ENCODE measurements at places on chromosomes 3 and 15. TPM values are rescaled to one million over a fixed set of nuclear protein-coding genes. Genes with fewer than 3 reads are reported as not detected.

DNA sequence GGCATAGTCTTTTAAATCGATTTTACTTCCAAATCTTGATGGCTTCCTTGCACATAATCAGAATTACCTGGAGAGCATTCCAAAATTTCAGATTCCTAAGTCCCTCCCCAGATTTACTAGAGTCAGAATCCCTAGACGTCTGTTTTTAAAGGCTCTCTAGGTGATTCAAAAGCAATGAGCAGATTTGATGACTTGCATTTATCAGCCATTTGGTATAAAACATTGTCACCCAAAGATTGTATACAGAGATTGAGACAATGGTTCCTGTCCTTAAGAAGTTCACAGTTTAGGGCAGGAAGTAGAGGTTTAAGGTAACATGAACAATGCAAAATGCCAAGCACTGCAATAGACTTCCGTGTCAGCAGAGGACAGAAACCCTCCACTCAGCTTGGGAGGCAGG lies 2.6 kb upstream of the PYGO1 start:
- DNase-seq: no peak

MED12L gene
- total RNA-seq: 1.2 TPM

GRCh38 chr3:29284497-29284896 lies 3.6 kb downstream of the RBMS3 start:
- no peak for DNase-seq

- no peak for DNase-seq
These were observed 484.4 kb upstream of the TPRG1 start for GRCh38 chr3:188687389-188687788.

PRSS50 gene
- 0.42 TPM for total RNA-seq

DNA sequence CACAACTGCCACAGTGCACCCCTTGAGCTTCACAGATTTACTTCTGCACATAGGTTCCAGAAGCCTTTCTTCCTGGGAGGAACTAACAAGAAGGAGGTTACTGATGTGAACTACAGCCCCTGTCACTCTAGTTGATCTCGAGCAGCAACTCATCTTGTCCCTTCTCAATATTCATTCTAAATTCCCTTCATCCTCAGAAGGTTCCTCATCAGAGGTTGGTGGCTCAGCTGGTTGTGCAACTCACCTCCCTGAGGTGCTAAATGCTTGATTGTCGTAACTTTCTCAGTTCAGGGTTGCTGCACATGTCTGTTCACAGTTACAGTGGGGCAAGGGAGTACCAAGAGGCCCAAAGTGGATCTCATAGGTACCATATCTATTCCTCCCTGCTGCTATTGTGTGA lies 5.7 kb upstream of the A4GNT start:
- DNase-seq: no peak

GRCh38 chr3:33113772-33114621 lies at the start of gene CRTAP:
Gene CRTAP (plus strand): TSS chr3:33114014. CDS start chr3:33114078, 64 bp downstream.
- peak; percentile 94 for DNase-seq

DNA sequence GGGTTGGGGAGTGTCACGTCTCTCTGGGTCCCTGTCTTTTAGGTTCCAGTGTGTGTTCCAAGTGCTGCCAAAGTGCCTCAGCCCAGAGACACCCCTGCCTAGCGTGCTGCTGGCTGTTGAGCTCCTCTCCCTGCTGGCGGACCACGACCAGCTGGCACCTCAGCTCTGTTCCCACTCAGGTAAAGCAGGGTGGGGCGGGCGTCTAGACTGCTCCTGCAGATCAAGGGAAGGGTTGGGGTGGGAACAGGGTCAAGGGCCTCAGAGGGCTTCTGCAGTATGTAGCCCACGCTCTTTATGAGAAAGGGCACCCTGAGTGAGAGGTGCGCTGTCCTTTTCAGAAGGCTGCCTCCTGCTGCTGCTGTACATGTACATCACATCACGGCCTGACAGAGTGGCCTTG lies 17.2 kb downstream of the ATRIP start:
- no peak for DNase-seq

GRCh38 chr15:55782901-55783300 lies 39.9 kb upstream of the PRTG start:
- no peak for DNase-seq

- DNase-seq: no peak
These were observed 6.2 kb downstream of the TMEM39A start for GRCh38 chr3:119457246-119457645.

SLCO3A1 gene
- 14.7 TPM for total RNA-seq

- DNase-seq: no peak
These were observed 688 bp downstream of the ZSCAN2 start for GRCh38 chr15:84601555-84601838.

- no peak for DNase-seq
These were observed 56.4 kb upstream of the TLE3 start for GRCh38 chr15:70153921-70154717.

LDHAL6B gene
- total RNA-seq: not detected
